Bronchial epithelial cell (primary cell): ENCODE measurements at places on chromosomes 11 and 22. TPM values are rescaled to one million over a fixed set of nuclear protein-coding genes. Genes with fewer than 3 reads are reported as not detected.

DNA sequence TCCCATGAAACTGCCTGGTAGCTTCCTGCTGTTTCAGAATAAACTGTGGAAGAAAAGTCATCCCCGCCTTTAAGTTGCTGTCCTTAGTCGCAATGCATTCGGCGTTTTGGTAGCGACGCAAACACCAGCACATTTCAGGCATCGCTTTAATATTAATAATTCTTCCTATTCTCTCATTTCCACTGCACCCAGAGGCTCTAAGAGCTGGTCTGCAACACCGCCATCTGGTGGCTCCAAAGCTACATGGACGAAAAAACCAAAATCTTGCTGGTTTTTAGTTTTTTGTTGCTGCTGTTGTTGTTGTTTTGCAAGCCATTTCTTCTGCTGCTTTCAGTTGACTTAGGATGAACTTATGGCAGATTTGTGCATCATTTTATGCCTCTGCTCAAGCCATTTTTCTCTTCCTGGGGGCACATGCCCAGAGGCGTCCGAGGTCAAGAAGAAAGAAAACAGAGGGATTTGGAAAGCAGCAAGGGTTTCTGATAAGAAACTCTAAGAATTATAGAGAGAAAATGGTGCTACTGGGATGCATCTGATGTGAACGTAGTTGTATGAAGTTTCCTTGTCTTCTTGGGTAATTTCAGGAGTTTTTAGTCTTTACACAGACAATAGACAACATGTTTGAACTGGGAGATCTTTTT lies 345.4 kb upstream of the KIRREL3 start:
- DNase-seq, result peak; percentile 13

GRCh38 chr11:121766991-121767390 lies 314.2 kb upstream of the SORL1-AS1 start:
- no peak for DNase-seq

GRCh38 chr11:76217653-76218160 lies 11.4 kb upstream of the WNT11 start:
- no peak for DNase-seq

DNA sequence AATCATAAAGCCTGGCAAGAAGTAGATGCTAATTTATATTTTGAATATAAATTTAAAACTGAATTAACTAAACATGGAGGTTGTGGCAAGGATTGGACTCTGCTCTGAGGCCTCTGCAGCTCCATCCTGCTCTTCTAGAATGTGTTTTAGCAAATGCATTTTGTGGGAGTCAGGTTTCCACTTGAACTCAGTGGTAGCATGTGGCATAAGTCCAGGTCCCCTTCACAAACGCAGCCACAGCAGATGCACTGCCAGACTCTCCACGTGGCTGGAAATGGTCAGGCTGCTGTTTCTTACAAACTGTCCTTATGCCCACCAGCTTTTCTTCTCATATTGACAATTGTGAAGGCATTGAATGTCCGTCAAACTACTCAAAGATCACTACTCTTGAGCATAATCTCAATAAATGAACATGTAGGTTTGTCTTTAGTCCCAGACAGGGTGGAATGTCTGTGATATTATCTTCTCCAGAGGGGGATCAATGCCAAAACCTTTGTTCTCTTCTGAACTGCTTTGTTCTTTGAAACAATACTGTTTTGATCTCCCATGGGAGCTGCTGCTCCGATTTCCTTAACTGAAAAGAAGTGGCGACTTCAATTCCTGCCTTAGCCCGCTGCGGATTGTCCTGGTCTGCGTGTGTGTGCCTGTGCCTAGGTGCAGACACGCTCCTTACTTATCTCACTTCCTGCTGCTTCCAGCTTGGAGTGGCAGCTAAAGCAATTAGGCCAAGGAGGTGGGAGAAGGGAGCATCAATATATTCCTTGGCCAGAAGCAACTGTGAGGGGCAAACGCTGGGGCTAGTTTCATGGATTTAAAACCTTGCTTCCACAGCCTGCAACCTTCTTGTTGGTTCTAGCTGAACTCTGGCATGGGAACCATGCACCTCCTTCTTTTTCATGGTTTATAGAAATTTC lies 24.2 kb downstream of the EIF4G2 start:
- DNase-seq, result peak; percentile 29

DNA sequence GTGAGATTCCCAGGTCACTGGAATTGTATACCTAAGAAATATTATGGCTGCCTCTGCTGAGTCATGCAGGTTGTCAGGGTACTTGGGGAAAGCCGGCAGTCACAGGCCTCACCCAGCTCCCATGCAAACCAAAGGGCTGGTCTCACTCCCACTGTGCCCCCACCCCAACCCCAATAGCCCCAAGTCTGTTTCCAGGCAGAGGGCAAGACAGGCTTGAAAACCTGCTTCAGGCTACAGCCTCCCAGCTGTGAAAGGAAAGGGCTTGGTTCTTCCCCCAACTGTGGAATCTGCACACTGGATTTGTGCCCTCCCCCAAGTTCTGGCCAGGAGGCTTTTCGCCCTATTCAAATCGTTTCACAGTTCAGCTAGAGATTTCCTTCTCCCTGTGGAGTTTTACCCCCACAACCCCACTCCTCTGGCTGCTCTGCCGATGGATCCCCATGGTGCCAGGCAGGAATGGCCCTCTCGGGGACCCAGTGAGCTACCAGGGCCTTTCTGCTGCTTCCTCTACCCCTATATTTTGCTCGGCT lies 37.0 kb upstream of the ABTB2 start:
- peak; percentile 35 for DNase-seq

DNA sequence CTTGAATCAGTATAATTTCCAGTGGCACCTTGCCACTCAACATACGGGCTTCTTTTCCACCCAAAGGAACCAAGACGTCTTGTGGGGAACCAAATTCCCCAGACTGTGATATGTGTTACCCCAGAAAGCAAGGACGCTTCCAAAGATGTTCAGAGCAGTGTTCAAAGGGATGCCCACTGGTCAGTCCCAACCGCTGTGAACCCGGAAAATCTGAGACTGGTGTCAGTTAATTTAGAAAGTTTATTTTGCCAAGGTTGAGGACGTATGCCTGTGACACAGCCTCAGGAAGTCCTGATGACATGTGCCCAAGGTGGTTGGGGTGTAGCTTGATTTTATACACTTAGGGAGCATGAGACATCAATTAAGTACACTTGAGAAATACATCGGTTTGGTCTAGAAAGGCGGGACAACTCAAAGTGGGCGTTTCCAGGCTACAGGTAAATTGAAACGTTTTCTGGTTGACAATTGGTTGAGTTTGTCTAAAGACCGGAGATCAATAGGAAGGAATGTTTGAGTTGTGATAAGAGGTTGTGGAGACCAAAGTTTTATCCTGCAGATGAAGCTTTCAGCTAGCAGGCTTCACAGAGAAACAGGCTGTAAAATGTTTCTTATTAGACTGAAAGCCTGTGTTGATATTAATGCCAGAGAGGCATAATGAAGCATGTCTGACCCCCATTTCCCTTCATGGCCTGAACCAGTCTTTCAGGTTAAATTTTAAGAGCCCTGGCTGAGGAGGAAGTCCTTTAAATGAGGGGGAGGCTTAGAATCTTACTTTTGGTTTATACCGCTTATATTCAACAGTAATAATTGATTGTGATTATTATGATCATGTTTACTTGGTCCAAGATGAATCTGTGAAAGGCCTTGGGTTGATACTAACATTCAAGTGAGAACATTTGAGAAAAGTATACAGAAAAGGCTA lies 6.8 kb downstream of the APOL3 start:
- no peak for DNase-seq

- no peak for DNase-seq
These were observed 976.3 kb upstream of the RAG2 start for GRCh38 chr11:37574361-37574760.

DNA sequence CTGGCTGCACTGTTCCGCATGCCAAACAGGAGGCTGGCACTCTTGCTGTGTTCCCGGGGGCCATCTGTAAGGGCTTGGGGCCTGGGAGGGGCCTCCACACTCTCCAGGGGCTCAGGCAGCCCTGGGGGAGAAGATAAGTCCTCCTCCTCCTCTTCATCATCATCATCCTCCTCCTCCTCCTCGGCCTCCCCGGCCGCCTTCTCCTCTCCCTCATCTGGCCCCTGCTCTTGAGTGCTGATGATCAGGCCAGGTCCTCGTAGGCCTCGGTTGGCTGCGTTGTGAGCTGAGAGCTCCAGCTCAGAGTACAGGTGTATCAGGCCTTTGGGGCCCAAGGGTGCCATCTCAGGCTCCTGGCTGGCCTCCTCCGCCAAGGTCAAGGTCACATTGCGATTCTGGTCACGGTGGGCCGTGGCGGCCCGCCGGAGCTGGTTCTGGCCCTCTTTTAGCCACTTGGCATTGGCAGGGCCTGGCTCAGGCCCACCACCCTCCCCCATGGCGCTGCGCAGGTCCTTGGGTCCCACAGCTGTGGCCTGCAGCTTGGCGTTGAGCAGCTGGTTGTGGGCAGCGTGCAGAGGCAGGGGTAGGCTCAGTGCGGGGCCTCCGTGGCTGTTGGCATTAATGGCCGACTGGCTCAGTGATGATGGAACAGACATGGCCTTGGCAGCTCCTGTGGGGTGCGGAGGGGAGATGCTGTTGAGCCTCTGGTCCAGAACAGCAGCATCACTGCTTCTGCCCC lies 8.0 kb downstream of the APBB1 start:
- no peak for DNase-seq

GRCh38 chr11:130725421-130726233 lies 190.7 kb downstream of the SNX19 start:
- peak; percentile 68 for DNase-seq

DNA sequence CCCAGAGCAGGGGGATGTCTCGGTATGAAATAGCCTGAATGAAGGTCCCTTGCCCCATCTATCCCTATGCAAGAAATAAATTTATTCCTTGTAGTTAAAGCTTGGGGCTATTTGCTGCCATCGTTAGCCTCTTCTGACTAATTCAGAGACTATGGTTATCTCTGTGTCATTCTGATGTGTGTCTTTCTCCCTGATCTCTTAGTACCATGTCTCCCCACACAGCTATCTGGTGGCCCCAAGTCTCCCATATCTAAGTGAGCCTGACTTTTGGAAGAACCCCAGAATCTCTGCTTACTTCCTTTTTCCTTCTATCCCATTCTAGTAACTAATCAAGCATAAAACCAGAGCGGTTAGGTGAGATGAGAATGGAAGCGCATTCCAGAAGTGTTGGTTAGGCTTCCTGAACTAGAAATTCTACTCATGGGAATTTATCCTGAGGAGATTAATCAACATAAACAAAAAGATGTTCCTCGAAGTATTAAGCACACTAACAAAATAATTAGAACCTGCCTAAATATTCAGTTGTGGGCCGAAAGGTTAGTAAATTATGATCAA lies 71.4 kb upstream of the BMAL1 start:
- no peak for DNase-seq

DNA sequence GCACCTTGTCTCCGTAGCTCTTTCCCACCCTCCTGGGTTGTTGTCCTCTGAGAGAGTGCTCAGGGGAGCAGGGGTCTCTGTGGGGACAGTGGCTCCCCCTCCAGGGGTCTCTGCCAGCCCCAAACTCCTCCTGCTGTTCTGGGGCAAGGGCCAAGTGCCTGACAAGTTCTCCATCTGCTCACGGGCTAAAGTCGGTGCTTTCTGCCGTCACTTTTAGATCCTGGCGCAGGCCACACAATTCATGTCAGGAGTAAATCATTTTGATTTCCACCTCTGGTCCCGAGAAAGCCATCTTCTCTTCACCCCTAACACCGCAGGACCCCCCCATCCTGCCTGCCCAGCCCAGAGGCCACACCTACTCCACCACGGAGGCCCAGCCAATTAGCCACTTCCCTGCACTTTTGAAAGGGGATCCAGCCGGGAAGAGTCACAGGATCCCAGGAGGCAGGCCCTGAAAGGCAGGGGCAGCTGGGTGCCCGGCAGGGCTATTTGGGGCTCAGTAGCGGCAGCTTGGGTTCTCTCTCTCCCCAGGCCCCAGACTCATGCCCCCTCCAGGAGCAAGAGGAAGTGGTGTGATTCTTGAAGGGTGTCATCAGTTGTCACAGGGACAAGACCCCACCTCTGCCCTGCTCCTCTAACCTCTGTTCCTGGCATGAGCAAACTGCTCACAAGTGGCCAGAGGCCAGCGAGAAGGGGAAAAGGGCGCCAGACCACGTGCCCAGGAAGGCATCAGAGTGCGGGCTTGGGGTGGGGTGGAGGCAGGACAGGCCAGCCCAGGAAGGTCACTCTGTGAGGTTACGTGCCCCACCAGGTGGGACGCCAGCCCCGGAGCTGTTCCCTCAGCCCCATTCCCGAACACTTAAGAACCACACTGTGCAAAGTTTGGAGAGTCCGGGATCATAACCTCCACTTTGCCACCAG lies 1.3 kb downstream of the MACROD1 start:
- no peak for DNase-seq

DNA sequence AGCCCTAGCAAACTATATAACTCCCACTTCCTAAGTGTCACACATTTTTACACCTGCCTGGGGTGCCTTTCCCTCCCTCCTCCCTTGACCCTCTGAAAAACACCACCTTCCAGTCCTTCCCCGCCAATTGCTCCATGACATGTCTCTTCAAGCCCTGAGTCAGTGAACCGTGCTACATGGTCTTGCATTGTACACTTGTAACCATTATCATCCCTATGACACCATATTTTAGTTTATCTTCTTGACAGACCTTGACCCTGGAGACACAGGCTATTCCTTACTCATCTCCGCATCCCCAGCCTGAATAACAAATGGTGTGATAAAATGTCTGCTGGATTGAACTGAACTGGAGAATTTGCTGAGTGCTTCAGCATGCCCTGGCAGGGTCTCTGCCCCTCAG lies 36.9 kb downstream of the TNKS1BP1 start:
- DNase-seq, result no peak

- DNase-seq, result no peak
These were observed 26.4 kb downstream of the OR52K1 start for GRCh38 chr11:4508886-4509285.

DNA sequence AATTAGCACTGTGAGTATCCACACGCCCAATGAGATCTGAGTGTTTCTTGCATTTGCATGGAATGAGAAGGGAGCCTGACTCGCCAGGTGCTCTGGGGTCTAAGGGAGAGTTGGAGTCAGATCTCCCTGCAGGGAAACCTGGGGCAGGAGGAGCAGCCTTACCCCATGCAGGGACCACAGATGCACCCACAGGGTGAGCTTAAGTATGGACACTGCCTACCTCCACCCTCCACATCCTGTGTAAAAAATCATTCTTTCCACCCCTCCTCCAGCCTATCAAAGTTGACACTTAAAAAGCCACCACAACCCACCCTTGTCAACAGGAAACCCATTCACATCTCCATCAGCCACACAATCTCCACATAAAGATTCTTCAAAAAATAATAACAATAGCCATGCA lies 67.0 kb upstream of the IGLL5 start:
- DNase-seq, result no peak

DNA sequence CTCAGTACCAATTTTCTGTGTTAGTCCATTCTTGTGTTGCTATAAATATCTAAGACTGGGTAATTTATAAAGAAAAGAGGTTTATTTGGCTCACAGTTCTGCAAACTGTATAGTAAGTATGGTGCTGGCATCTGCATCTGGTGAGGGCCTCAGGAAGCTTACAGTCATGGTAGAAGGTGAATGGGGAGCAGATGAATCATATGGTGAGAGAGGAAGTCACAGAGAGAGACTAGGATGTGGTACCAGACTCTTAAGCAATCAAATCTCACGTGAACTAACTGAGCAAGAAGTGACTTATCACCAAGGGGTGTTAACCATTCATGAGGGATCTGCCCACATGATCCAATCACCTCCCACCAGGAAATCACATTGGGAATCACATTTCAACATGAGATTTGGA lies 60.8 kb upstream of the ZBED5 start:
- DNase-seq, result peak; percentile 49

The APOBEC3A gene
- not detected in 2 replicates for total RNA-seq

The SMIM35 gene
- not detected in 2 replicates for total RNA-seq

The KDM4E gene
- not detected in 2 replicates for total RNA-seq

The NPAS4 gene
- not detected in 2 replicates for total RNA-seq

The CNGA4 gene
- total RNA-seq, result 0.26 TPM in 1 of 2 replicates, not detected in the other

The HTR3B gene
- not detected in 2 replicates for total RNA-seq

The DAGLA gene
- under 0.01 and 0.13 TPM in 2 replicates for total RNA-seq
